ENCODE measurements at places on chromosomes 13 and 19. TPM values are rescaled to one million over a fixed set of nuclear protein-coding genes. Genes with fewer than 3 reads are reported as not detected.

DNA sequence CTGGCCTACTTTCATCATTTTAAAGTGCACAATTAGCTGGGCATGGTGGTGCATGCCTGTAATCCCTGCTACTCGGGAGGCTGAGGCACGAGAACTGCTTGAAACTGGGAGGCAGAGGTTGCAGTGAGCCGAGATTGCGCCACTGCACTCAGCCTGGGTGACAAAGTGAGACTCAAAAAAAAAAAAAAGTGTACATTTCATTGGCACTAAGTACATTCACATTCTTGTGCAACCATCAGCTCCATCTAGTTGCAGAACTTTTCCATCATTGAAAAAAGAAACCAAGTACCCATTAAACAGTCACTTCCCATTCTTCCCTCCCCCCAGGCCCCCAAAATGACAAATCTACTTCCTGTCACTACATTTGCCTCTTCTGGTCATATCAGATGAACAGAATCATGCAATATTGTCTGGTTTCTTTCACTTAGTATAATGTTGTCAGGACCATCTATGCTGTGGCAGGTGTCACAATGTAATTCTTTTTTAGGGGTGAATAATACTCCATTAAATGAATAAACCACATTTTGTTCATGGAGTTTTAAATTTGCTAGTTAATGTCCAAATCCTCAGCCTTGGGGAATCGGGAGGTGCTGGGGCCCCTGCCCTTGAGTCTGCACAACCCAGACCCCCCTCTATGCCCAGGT is 7.4 kb upstream of the SIGLEC11 start:
- DNase-seq = peak; percentile 41

DNA sequence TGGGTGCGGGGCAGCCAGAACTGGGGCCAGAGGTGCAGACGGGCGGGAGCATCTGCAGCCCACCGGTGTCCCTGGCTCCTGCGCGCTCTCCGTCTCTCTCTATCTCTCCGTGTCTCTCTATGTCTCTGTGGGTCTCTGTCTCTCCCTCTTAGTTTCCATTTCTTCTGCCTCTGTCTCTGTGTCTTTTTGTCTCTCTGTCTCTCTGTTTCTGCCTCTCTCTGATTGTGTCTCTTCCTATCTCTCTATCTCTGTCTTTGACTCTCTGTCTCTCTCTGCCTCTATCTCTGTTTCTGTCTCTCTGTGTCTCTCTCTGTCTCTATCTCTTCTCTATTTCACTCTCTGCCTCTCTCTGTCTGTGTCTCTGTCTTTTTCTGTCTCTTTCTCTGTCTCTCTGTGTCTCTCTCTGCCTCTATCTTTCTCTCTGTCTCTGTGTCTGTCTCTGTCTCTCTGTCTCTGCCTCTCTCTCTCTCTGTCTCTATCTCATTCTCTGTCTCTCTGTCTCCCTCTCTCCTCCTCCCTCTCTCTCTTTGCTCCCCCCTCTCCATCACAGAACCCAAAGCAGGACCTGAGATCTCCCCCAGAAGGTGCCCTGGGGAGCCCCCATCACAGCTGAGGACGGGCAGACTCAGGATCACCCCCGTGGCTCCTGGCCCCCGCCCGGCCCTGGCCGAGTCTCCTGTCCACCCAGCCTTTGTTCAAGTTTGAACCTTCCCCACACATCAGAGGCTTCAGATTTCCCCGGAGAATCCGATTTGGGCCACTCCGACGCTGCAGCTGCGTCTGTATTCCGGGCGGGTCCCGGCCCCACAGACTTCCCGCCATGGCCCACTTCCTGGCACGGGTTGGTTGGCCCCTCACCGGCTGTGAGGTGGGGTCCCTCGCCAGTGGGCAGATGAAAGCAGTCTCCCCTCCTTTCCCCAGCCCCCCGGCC is 48.6 kb upstream of the TCF3 start:
- DNase-seq = no peak

GRCh38 chr13:106802917-106803316 is 235.0 kb upstream of the ARGLU1 start:
- DNase-seq = no peak

- DNase-seq = no peak
These were observed 18.2 kb upstream of the PLAUR start for GRCh38 chr19:43688059-43688701.

GRCh38 chr13:68897331-68897928 is 1210.2 kb upstream of the ATXN8OS start:
- DNase-seq = no peak

DNA sequence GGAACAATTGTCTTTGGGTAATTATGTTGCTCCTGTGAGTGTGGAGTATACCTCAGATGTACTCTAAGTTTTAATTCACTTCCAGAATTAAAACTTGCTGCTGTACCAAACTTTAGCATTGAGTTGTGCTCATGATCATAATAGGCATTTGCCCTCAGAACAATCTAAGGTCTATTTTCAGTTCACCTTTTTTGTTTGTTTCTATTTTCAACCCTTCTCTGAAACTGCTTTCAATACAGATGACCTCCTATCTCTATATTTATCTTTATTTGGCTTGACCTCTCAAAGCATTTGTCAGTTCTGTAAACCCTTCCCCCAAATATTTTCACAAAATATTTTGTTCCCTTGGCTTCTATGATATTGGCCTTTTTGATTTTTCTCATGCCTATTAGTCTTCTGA is 873.0 kb downstream of the OLFM4 start:
- no peak for DNase-seq

GRCh38 chr19:1483131-1483978 is 4.3 kb upstream of the C19orf25 start:
- DNase-seq = no peak

DNA sequence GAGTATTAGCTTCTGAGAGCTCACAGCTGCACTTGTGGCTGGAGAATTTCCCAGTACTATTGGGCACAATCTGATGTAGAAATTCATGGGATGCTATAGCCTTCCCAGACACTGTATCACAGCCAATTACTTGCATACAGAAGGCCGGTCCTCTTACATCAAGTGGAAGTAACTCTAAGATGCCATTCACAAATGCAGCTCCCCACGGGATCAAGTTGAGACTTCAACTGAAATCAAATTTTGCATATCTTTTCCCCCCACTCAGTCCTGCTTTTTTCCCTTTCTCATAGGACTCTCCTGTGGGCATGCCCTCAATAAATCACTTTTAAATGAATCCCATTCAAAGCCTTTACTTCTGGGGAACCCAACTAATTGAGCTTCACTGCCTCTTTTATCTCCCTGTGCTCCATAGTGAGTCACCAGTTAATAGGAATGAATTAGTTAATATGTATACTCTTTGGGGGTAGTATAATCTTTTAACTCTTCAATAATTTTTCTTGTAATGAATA is 1970.8 kb downstream of the OLFM4 start:
- no peak for DNase-seq

DNA sequence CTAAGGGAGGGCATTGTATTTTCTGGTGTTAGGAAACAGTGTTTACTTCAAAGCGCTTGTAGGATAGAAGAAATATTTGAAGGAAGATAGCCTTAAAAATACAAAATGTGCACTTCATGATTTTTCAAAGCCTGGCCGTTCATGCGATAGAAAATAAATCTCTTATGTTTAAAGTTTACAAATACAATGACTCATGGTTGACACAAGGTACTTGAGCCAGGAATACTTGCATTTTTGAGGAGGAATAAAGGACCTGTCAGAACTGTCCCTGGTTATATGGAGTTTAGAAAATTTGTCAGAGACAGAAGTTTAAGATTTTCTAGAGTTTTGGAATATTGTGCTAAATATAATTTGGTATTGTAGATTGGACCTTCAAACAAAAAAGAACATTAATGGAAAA is 1223.2 kb upstream of the SLC10A2 start:
- DNase-seq = no peak

VPS36 gene
- total RNA-seq = 34.7 TPM

ZNF587 gene
- 17.7 TPM for total RNA-seq

SIGLEC8 gene
- 0.15 TPM for total RNA-seq

SIRT2 gene
- total RNA-seq = 94.4 TPM

CRB3 gene
- not detected for total RNA-seq

ZNF625 gene
- total RNA-seq = 2.9 TPM

Data from left ventricle myocardium superior (tissue), 1 donor.